Fibroblast of skin of right quadriceps (primary cell): ENCODE measurements at places on chromosomes 13 and 19.

GRCh38 chr19:43782689-43783231 lies 2.0 kb upstream of the KCNN4 start:
- no peak for DNase-seq

GRCh38 chr19:48363500-48363809 lies 285 bp downstream of the TMEM143 start:
- DNase-seq, result no peak

GRCh38 chr13:33272531-33273124 lies 12.9 kb downstream of the STARD13 start:
- DNase-seq, result no peak

- no peak for DNase-seq
Measured at GRCh38 chr13:61654481-61654880, 238.8 kb upstream of the PCDH20 start.

DNA sequence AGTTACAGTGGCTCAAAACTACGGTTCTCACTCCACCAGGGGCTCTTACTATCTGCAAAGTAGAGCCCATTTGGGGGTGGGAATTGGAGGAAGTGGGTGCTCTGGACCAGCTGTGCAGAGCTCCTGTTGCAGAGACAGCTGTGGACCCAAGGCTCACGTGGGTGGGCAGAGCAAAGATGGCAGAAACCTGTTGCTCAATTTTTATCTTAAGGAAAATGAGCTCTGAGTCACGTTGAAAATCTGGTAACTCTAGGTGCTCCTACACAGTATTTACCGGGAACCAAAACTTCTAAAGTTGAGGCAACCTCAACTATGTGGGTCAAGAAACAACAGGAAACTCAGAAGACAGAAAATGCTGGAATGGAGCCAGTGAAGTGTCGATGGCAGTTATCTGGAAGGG lies 30.2 kb upstream of the SLC15A1 start:
- no peak for DNase-seq

DNA sequence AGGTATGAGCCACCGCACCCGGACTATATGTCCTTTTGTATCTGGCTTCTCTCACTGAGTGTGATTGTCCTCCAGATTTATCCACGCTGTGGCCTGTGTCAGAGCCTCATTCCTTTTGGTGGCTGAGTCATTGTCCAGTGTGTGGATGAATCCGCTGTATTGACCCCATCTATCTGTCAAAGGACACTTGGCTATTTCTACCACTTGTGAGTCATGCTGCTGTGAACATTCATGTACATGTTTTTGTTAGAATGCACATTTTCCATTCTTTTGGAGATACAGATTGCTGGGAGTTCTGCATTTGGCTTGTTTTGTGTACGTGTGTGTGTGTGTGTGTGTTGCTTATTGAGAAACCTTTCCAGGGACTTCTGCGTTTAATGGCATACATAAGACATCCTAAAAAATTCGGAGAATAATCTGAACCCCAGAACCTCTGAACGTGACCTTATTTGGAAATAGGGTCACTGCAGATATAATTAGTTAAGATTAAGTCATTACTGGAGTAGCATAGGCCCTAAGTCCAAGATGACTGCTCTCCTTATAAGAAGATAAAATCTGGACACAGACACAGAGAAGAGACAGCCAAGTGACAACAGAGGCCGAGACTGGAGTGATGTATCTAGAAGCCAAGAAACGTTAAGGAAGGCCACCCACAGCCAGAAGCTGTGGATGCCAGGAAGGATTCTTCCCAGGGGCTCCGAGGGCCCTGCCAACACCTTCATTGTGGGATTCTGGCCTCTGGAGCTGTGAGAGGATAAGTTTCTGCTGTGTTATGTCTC lies 4.9 kb upstream of the GIPC3 start:
- peak; percentile 82 for DNase-seq
